SJSA1 (cell line): ENCODE measurements at places on chromosomes 6 and 20. TPM values are rescaled to one million over a fixed set of nuclear protein-coding genes. Genes with fewer than 3 reads are reported as not detected.

DNA sequence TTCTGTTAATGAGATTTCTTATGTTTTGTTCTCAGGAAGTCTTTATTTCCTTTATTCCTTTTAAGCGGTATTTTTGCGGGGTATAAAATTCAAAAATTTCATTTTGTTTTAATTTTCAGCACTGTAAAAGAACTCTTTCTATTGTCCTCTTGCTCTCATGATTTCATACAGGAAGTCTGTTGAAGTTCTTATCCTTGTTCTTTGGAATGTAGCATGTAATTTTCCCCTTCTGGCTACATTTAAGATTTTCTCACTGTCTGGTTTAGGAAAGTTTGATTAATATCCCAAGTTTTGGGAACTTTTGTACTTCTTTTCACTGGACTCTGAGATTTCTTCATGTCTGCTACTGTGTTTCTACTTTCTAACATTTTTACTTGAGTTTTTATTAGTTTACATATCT, 581.4 kb upstream of the GJE1 start:
- no peak overlapping the region for H3K27ac ChIP-seq
- no peaks in the 10 kb centered on the region for H3K36me3 ChIP-seq
- H3K4me3 ChIP-seq = no peak overlapping the region
- H3K4me1 ChIP-seq = peaks cover 14% of the 10 kb centered on the region
- no peak for DNase-seq
- no peaks in the 10 kb centered on the region for H3K27me3 ChIP-seq

Gene TMEM151B
- not detected in 2 replicates for total RNA-seq

DNA sequence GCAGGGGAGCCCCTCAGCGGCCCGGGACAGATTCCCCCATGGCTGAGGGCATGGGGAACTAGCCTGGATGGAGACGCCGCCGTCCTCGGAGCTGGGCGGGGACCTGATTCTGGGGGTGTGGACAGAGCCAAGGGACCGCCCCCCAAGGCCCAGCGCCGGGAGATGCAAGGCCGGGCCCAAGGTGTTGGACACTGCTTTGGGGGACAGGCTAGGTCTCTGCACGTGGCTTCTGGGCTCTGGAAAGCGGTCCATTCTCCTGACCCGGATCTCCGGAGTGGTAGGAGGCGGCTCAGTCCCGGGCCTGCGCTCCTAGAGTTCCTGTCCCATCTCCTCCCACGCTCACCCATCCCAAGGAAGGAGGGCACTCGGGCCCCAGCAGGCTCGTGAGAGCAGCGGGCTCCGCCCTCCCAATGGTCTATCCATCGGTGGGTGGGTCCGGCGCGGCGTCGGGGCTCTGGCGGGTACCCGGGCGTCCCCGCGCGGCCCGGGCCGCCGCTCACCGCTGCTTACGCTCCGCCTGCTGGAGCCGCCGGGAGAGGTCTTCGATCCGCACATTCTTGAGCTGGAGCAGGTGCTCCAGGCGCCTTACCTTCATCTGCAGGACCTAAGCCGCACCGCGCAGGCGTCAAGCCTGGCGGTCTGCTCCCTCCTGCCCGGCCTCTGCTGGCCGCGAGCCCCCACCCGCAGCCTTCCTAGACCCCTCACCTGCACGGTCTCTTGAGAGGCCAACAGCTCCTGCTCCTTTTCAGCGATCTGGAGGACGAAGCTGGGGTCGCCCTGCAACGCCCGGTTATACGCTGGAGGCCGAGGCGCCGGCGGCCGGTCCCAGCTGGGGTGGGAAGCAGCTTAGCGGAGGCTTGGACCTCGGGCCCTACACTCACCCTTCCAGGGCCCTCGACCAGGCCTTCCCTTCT, 3.3 kb downstream of the SPEF1 start:
- H3K36me3 ChIP-seq = peaks cover 11% of the 10 kb centered on the region
- no peak for DNase-seq

DNA sequence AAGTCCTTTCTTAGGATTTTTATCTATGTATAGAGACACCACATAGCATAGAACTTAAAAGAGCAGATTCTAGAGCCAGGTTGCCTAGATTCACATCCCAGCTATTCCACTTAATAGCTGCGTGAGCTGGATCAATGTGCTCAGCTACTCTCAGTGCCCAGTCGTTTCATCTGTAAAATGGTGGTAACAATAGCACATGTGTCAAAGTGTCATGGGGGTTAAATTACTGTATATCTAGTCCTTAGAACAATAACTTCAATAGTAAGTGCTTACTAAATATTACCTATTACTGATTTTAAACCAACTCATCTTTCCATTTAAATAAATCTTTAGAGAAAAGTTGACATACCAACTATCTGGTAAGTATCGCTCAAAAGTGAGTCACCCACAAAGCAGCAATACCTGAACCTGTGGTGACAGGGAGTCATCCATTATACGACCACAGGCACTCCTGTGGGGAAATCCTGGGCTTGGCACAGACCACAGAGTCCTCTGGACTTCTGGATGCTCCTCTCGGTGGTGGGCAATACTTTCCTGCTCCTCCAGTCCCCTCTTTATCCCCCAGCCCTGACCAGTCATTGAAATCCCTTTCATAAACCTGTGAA, 154.8 kb downstream of the PDSS2 start:
- no peaks in the 10 kb centered on the region for H3K4me1 ChIP-seq
- H3K36me3 ChIP-seq = no peaks in the 10 kb centered on the region
- no peaks in the 10 kb centered on the region for H3K27me3 ChIP-seq

GRCh38 chr6:40733290-40733689, 146.1 kb upstream of the LRFN2 start:
- no peaks in the 10 kb centered on the region for H3K36me3 ChIP-seq
- DNase-seq = no peak
- H3K4me3 ChIP-seq = no peak overlapping the region
- H3K27ac ChIP-seq = no peak overlapping the region
- H3K4me1 ChIP-seq = no peaks in the 10 kb centered on the region
- peaks cover 15% of the 10 kb centered on the region; the same call in 1 of the 2 replicates for H3K27me3 ChIP-seq
